ENCODE measurements at places on chromosomes 11 and 22.
A peak's percentile ranks its signal among the peaks of the same experiment; 100 is the strongest.

GRCh38 chr11:96187822-96188221 is 155.2 kb downstream of the MAML2 start:
- no peak for DNase-seq

- DNase-seq: no peak
Measured at GRCh38 chr11:76185511-76185910, 20.8 kb downstream of the WNT11 start.

DNA sequence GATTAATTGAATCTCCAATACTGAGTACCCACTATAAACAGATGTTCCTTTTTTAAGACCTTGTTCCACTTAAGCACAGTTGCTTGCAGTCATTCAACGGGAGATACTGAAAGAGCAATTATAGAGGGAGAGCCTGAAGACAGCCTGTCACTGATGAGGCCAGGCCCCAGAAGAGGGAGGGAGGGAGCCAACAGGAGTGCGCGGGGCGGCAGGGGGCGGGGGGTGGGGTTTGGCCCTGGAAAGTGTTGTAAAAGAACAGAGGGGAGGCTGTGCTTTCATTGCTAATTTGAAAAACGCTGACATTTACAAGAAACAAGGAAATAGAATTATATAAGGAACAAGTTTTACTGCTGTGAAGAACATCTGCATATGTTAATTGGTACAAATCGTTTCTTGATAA is 53.1 kb downstream of the MAP6 start:
- no peak for DNase-seq

- DNase-seq: no peak
Measured at GRCh38 chr22:28269277-28269676, 350.2 kb upstream of the PITPNB start.

- no peak for DNase-seq
Measured at GRCh38 chr11:13104619-13105236, 95.6 kb downstream of the RASSF10 start.

DNA sequence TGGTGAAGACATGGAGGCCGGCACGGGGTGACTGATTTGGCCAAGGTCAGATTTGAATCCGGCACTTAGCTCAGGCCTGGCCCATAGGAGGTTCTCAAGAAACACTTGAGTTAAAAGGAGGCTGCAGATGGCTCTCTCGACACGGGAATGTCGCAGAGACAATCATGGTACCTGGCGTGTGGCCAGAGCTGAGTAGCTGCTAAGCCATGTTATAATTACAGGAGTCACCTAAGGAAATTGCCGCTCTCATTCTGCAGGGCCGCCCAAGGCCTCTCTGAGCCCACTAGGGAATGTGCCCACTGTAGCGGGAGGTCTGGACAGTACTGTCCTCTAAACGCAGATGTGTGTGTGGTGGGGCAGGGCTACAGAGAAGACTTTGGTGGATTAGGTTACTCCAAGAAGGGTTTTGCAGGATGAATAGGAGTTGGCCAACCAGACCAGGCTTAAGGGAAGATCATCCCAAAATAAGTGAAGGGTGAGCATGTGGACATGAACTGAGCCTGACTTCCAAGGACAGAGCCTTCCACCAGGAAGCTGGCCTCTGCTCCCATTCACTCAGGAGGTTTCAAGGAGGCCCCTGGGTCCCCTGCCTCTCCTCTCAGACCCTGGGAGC is 19.3 kb upstream of the PRR5 start:
- no peak for DNase-seq

GRCh38 chr11:74070723-74071492 is 62.0 kb upstream of the UCP3 start:
- DNase-seq: no peak

DNA sequence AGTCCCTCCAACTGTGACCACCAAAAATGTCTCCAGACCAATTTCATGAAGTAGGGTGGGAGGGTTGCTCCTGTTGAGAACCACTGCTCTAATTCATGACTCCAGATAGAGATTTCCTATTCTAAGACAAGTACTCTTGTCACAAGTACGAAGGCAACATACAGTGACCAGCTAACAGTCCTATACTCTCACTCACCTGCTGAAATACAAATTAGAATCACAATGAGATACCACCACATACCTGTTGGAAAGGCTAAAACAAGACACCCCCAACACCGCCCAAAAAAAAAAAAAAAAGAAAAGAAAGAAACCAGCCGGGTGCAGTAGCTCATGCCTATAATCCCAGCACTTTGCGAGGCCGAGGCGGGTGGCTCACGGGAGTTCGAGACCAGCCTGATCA is 310.5 kb downstream of the SWAP70 start:
- DNase-seq: no peak

DNA sequence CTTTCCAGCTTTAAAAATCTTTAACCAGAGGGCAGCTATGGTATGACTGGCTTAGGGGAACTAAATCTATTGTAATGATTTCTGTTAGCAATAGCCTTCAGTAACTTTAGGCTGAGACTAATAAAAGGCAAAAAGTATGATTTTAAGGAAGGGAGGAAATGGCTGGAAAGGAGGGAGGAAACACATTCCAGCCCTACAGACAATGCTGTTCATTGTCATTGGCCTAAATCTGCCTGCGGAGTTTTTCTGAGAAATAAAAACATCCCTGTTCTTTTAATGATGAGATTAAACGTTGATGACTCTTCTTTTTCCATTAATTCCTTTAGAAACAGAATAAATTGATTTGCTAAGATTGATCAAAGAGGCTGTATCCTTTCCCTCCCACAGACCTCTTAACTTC is 99.6 kb upstream of the GRAMD1B start:
- DNase-seq: no peak

- no peak for DNase-seq
Measured at GRCh38 chr11:87423161-87423560, 385.4 kb downstream of the TMEM135 start.

- DNase-seq: no peak
Measured at GRCh38 chr11:131618201-131618600, 247.8 kb downstream of the NTM start.

DNA sequence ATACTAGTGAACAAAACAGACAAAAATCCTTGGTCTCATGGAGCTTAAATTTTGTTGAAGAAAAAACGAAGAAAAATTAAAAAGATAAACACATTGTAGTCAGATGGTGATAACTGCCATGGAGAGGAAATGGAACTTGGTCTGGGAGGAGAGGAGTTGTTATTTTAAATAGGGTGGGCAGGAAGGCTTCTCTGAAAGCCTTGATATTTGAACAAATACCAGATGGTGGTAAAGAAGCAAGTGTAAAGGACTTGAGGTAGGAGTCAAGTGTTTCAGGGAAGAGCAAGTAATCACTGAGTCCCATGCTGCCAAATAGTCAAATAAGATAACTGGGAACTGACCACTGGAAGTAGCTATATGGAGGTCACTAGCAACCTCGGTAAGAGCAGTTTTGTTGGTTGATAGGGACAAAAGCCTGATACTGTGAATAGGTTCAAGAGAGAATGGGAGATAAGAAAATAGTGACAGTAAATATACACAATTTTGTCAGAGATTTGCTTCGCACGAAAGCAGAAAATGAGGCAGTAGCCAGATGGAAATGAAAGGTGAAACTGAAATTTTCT is 55.1 kb downstream of the SESN3 start:
- DNase-seq: no peak

DNA sequence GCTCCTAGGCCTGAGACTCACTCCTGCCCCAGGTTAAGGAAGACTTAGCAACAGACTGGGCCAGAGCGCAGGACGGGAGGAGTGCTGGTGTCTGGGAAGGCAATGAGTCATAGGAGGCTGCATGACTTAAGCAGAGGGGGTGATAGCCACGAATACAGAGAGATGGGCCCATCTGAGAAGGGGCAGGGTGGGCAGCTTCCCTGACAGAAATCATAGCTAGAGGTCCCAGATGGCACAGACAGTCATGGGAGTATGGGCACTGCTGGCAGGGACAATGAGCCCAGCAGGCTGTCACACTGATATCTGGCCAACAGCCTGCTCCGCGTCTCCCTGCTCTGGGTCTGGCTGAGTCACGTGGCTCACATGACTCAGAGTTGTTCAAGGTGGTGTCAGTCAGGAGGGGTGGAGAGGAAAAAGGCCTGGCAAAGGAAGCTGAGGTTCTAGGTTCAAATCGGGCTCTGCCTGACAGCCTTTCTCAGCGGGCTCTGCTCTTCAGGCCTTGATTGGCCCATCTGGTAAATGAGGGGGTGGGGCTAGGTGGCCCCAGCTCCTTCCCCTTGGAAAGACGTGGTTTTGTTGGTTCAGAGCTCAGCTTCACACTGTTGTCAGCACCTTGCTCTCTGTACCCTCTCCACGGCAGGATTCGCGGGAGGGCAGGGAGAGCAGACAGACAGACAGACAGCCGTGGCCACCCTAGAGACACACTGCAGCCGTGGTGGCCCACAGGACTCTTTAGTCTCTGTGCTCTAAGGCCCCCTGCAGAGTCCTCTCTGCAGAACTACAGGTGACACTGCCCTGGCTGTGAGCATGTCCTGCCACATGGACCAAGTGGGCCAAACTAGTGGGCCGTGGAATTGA is 47.8 kb downstream of the DBX1 start:
- DNase-seq: no peak

DNA sequence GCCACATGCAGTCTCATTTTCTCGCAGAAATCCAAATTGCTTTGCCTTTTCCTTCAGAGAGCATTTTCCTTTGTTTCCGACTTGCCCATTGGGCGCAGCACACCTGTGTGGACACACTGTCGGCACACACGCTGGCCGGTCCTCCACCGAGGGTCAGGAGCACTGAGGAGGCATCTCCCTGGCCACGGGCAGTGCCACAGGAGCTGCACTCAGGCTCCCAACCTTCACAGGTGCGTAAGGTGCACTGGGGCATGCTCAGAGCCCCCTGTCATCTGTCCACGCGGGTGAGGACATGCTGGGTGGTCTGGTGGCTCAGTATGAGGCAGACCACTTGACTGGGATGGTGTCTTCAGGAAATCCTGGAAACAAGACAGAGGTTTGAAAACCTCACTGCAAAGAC is 779.1 kb downstream of the BRD1 start:
- DNase-seq: no peak

DNA sequence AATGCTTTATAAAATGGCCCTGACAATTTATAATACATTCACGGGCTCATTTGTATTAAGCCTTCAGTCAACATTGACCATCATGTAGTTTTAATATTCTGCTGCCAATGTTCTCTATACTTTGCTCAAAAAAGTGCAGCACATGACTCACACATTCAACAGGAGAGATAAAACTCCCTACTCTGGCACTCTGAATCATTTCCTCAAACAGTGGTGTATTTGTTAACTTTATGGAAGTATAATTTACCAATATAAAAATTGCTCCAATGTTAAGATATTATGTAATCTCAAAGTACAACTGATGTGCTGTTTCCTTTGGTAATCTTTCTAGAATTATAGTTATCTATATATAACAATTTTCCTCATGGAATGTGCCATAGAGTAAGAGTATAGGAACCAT is 39.9 kb downstream of the MAML2 start:
- DNase-seq: no peak

GRCh38 chr11:66363805-66364535 is 7.6 kb downstream of the SLC29A2 start:
- peak; percentile 85 for DNase-seq

DNA sequence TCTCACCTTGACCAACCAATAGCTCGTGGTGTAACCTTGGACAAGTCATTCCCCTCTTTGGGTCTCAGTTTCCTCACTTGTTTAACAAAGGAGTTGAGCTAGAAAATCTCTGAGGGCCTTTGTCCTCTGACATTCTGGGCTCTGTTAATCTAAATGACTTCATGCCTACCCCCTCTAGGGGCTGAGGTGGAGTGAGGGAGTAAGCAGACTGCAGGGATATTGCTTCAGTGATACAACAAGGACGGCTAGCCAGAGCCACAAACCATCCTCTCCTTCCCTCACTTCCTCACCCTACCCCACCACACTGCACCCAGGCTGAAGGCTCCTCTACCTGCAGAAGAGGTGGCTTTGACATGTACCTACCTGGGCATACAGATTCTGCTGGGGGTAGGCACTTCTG is 34.8 kb downstream of the RELT start:
- DNase-seq: no peak

GRCh38 chr11:22984045-22984444 is 123.8 kb upstream of the CCDC179 start:
- DNase-seq: no peak

- no peak for DNase-seq
Measured at GRCh38 chr22:24433001-24433827, 5.8 kb downstream of the ADORA2A start.

- DNase-seq: no peak
Measured at GRCh38 chr11:71091506-71092265, 160.7 kb downstream of the SHANK2 start.

GRCh38 chr11:72012897-72013721 is 14.4 kb downstream of the IL18BP start:
- DNase-seq: no peak
